Mesangial cell (primary cell): ENCODE measurements at places on chromosomes 2 and 18. TPM values are rescaled to one million over a fixed set of nuclear protein-coding genes. Genes with fewer than 3 reads are reported as not detected.

The LOXHD1 gene
- total RNA-seq = not detected in 2 replicates

The ASXL3 gene
- total RNA-seq = 0.33 and 0.76 TPM in 2 replicates

The TEKT4 gene
- total RNA-seq = not detected in 2 replicates

The CYTIP gene
- total RNA-seq = 0.38 and 6.8 TPM in 2 replicates

The TTN gene
- total RNA-seq = under 0.01 TPM in 2 replicates
